ENCODE measurements at places on chromosomes 4 and X. TPM values are rescaled to one million over a fixed set of nuclear protein-coding genes. Genes with fewer than 3 reads are reported as not detected.
A peak's percentile ranks its signal among the peaks of the same experiment; 100 is the strongest.

- DNase-seq, result no peak
These were observed 481.0 kb downstream of the SH2D1A start for GRCh38 chrX:124827258-124827845.

Gene RAB41
- not detected for total RNA-seq

DNA sequence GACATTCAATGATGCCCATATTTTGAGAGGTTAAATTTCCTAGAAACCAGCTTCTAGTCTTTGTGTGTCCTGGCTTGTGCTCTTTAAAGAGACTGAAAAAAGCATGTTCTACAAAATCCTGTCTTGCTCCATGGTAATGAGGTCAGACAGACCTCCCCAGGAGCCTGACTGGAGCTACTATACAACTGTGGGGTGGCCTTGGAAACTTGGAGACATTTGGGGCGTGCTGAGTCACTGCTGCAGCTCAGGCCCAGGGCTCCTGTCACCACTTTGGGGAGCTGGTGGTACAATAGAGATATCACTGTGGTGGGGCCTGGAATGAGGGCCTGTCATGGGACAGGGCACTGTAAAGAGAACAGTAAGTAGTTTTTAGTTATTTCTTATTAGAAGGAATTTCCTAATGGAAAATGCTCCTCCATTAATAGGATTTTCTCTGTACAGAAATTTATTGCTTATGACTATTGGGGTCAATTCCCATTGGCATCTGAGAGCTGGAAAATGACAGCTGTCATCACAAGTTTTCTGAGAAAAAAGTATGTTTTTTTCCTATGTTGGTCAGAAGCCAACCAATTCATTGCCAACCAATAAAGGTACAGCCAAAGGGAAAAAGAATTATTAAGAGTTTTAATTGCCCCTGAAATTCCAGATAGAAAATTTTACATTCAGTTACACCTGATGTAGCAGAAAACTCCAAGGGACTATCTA lies 207.4 kb upstream of the JADE1 start:
- no peak for DNase-seq

Gene GABRB1
- total RNA-seq, result 4.9 TPM

GRCh38 chrX:124010566-124010965 lies 49.1 kb downstream of the STAG2 start:
- DNase-seq, result no peak

DNA sequence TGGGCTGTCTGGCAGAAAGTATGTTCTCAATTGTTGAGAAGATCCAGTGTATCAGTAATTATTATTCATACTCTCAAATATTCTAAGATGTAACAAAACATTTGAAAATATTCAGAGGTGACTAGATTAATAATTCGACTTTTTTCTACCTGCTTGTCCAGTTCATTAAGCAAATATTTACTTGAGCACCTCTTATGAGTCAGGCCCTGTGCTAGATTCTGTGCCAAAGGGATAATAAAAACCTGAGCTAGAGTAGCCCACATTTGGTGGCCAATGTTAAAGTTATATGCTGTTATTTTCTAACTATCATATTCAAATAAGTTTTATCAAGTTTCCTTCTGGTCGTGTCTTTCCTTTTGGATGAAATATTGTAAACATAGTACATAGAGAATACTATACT lies 58.5 kb downstream of the ARHGAP10 start:
- no peak for DNase-seq

DNA sequence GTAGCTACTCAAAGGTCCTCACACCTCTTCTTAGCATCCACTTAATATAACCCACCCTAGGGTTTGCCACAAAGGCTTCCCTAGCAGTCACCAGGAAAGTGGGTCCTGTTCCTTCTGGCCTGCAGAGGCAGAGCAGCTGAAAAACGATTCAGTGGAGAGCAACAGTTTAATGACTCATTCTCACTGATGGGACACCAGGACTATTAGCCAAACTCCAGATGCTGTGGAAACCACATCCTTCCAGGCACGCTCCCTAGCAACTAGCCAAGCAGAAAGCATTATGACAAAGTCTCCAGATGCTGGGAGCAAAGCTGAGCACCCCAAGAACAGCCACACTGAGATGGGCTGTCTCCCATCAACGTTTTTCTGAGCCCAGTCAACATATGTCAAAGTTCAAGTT lies 30.3 kb upstream of the UTP14A start:
- DNase-seq, result no peak

DNA sequence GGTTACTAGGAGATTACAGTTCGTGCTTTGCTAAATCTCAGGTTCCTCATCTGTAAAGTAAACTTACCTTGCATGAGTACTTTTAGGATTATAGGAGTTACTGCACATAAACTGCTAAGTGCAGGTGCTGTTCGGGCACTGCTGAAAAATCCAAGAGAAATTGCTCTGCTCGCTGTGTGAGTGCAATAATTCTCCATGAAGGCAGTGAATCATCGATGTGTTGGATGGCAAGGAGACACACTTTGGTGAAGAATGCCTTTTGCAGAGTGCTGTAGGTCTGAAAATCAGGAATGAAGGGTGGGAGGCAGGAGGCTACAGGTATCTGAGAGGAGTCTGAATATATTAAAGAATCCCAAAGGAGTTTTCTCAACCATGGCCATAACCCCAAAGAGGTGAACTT lies 113.0 kb downstream of the CHIC2 start:
- DNase-seq, result no peak

DNA sequence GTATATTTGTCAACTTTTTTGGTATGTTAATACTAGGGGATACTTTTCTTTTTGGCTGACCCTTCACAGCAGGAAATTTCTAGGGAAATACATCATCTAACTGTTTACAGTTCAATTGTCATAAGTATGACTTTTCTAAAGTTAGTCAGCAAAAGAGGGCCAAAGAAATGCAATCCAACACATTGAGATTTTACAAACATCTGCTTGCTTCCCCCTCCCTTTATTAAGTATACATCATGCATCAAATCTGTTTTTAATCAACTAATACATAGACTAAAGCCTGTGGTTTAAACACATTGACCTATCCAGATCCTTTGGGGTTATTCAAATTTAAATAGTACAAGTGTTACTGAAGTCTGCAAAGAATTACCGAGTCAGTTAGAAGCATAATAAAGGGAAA lies 93.9 kb downstream of the MID1 start:
- no peak for DNase-seq

Gene PFKFB1
- 1.1 TPM for total RNA-seq

DNA sequence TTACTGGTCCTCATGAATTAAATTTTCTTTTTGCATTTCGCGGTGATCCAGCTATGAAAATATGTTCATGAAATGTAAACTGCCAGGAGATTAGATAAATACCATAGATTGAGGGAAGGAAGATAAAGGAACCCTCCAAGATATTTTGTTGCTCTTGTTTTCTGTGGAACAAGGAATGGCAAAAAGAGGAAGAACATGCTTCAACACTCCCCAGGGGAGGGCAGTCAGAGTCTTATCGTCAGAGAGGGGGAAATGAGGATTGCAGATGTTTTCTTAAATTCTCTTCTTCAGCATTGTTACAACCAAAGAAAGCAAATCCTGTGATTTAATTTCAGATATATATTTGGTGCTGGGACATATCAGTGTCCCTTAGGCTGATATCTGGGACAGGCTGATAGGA lies 9.5 kb upstream of the SFRP2 start:
- no peak for DNase-seq

DNA sequence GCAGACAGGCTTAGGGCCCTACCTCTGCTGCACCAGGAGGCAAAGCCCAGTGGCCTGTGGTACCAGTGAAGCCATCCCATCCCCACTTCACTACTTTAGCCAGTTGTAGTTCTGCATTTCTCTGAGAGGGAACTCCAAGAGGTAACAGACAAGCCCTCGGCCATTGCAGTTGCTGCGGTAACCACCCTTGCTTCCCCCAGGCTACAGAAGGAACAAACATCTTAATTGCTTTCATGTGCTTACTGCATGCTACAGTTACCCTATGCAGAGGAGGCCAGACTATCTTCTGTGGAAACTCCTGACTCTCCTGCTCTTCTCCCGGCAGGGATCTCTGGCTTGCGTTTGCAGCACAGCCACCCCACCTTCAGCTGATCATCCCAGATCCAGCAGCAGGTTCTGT lies 67.8 kb downstream of the SPIN4 start:
- no peak for DNase-seq

DNA sequence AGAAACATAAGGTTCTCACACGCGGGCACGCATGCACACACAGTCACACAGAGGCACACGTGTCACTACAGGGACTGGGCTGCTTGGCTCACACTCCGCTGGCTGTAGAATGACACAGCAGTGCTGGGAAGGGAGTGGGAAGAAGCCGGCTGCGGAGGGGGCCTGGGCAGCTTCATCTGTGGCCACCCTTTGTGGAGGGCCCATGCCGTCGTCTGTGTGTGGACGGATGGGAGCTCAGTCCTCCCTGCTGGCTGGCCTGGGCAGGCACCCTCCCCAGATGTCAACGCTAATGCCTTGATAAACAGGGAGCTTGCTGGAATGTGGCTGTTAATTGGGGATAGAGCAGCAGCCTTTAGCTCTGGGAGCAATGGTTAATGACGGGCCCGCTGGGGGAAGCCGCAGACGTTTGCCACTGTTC lies 621.1 kb downstream of the BCOR start:
- no peak for DNase-seq

- no peak for DNase-seq
These were observed 4.6 kb upstream of the PIN4 start for GRCh38 chrX:72176981-72177380.

- no peak for DNase-seq
These were observed 47.4 kb downstream of the SMIM14 start for GRCh38 chr4:39591290-39591689.

DNA sequence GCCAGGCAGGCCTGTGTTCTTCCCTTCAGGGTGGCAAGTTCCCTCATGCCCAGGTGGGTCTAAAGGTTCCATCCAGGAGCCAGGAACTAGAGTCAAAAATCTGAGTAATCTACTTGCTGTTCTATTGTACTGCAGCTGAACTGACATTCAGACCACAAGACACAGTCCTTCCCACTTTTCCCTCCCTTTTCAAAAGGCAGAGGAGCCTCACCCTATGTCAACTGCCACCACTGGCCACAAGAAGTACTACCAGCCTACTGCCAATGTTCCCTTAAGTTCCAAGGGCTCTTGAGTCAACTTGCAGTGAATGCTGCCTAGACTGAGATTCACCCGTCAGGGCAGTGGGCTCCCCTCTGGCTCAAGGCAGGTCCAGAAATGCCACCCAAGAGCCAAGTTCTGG lies 133.5 kb downstream of the FAM47B start:
- DNase-seq, result no peak

DNA sequence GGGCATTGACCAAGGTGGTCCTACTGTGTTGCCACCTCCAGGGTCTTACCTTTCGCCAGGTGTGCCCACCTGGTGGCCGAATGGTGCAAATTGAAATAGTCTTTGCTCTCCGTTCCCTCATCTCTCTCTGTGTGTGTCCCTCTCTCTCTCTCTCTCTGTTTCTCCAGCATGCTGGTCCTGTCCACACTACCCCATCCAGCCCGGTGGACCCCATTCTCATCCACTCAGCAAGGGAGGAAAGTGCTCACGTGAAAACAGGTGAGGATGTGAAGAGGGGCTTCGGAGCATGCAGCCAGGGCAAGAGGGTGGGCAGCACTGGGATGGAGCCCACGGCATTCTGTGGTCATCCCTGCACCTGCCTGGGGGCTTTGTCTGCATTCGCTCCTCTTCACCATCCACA lies 150.1 kb downstream of the CRLF2 start:
- DNase-seq, result no peak

DNA sequence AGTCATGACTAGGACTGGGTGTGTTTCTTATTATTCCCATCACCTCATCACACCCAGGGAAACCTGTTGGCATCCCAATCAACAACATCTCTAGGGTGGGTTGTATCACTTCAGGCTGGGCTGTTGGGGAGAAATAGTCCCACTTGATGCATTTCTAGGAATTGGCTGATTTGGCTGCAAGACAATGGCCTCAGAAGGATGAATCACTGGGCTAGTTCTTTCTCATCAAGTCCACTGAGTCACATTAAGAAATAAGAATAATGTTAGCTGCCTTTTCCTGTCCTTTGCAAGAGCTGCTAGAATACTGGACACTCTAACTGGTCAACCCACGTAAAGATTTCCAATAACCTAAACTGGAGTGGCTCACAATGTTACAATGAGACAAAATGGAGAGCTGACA lies 104.2 kb downstream of the CHRDL1 start:
- no peak for DNase-seq

GRCh38 chr4:184344899-184345572 lies 127.4 kb upstream of the ENPP6 start:
- DNase-seq, result no peak

DNA sequence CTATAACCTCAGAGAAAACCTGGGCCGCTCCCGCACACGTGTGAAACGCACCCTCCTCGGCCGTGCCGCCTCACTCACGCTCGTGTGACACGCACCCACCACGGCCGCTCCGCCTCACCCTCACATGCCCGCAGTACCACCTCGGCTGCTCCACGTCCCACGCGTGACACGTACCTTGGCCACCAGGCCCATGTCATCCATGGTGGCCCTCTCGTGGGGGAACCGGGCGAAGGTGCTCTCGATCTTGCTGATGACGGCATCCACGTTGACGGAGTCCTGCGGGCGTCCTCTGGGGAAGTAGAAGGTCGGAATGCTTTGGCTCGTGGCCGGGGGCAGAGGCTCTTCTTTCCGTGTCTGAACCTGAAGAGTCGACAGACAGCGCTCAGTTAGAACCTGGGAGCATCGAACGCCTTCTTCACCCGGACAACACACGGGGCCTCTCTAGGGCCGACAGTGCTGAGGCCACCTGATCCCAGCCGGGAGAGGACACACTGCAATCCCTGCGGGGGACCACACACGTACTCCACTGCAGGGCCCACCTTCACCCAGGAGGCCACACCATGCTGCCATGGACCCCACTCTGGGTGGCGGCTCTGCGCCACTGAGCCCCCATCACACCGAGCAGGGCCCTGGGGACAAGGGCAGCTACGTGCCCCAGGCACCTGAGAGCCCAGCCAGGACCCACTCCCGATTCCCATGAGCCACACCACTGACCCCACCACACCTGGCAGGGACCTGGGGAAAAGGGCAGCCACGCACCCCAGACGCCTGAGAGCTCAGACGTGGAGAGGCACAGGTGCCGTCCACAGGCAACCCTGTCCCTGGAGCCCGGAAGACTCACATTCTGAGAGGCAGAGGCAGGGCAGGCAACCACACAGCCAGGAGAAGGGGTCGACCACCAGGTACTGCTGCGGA lies 25.2 kb downstream of the PPP2R3B start:
- peak; percentile 8 for DNase-seq

Gene TSPAN7
- total RNA-seq, result 54.0 TPM

DNA sequence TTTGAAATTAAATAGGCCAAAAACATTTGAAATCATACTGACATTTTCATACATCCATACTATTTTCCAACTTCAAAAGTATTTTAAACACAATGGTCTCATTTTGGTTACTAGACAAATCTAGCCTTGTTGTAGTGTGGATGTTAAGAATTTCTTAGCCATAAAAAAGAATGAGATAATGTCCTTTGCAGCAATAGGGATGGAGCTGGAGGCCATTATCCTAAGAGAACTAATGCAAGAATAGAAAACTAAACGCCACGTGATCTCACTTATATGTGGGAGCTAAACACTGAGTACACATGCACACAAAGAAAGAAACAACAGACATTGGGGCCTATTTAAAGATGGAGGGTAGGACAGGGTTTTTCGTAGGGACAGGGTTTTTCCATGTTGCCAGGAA lies 153.8 kb downstream of the CCSER1 start:
- DNase-seq, result no peak

Data from glutamatergic neuron (in vitro differentiated cells).